Islet precursor cell (in vitro differentiated cells): ENCODE measurements at places on chromosomes 11 and 22.

DNA sequence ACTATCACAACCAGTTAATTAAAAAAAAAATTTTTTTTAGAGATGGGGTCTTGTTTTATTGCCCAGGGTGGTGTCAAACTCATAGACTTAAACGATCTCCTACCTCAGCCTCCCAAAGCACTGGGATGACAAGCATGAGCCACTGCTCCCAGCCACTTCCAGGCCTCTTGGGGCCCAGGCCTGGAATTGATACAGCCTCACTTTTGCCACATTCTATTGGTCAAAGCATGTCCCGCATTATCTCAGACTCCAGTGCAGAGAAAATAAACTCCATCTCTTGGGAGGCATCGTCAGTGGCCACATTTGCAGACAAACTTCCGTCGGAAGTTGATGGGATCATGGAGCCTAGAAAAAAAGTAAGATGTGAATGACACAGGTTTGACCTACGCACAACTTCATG, 9.4 kb upstream of the RASD2 start:
- no peak for DNase-seq

GRCh38 chr11:78536933-78537332, 37.7 kb downstream of the NARS2 start:
- DNase-seq, result no peak

- DNase-seq, result no peak
These were observed 329.0 kb downstream of the C11orf87 start for GRCh38 chr11:109750964-109751363.

DNA sequence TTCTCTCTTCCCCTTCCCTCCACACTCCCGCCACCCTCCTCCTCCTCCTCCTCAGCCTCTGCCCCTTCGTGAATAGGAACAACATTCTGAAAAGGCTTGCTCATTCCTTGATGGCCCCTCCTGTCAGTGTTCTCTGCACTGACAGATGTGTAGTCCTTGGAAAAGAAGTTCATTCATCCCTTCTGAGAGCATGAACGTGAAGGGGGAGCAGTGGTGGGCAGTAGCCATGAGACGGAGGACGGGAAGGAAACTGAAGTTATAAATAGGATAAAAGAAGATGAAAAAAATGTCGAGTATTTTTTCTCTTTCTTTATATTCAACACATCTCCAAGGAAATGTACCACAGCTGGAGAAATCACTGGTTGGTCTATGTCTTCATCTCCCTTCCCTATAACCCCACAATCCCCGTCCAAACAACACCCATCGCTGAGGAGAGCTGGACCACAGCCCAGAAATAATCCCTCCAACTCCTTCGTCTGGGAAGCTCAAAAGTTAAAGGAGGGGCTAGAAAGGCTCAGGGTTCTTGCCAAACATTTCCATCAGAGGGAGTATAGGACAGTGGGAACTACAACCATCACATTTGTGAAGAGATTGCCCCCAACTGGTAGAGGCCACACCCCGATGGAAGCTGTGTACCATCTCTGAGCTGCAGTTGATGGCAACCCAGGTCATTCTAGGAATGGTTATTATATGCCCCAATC, 33.5 kb downstream of the ETS1 start:
- DNase-seq, result no peak

DNA sequence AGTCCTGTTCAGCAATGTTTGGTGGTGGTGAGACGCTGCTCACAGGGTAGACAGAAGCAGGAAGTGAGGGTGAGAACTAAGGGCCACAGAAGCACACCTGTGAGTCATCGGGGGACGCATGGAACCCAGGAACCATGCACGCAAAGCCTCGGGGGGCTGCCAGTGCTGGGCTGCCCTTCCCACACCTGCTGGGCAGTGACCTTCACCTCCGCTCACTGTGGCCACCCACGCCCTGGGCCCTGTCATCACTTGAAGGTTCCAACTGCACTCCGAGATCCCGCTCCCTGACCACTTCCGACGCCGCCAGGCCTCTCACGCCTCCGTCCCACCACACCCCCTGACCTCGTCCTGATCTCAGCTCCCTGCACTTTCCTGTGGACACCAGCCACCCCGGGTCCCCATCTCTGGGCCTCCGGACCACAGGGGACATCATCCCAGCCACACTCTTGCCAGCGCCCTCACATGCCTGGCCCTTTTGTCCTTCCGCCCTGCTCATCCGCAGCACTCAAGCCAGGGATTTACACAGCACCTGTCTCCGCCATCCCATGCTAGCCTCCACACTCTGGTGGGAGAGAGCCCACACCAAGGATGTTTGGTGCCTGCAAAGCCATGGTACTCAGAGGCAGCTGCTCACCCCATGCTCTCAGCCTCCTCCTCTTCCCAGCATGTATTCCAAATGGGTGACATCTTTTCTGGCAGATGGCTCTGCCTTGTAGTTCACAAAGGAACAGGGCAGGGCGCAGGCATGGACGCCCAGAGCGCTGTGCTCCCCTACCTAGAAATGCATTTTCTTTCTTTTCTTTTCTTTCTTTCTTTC, 23.1 kb upstream of the ATXN10 start:
- DNase-seq, result no peak

- no peak for DNase-seq
These were observed 67.7 kb upstream of the PPP6R3 start for GRCh38 chr11:68392822-68393221.

- DNase-seq, result no peak
These were observed 1.7 kb upstream of the UCP3 start for GRCh38 chr11:74010306-74011300.

DNA sequence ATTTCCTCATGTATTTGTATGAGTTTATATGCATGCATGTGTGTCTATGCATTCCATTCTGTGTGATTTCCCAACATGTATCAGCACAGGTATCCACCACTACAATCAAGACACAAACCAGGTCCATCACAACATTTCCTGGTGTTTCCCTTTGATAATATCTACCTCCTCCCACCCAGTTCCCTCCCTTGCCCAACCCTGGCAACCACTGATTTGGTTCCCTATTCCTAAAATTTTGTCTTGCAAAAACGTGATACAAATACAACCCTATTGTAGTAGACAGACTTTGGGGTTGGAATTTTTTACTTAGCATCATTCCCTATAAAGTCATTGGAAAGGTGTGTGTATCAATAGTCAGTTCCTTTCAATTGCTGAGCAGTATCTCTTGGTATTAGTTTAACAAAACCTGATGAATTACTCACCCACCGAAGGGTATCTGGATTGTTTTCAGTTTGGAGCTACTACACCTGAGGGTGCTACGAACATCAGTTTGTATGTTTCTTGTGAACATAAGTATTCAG, 51.8 kb upstream of the IGLL5 start:
- DNase-seq, result no peak

DNA sequence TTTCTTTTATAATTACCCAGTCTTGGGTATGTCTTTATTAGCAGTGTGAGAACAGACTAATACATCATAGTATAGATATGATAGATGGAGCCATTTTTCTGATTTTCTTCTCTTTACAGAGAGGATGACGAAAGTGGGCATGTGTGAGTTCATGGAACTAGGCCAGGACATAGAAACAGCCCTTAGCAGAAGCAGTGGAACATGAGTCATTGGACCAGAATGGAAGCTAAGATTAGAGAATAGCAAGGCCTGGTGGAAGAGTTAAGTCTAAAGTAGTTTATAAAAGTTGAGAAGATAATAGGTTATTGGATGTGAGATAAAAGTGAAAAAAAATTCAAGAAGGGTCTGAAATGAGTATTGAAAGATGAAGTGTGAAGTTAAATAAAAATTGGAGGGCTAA, 97.0 kb upstream of the MPPED2 start:
- DNase-seq, result no peak

GRCh38 chr11:92083123-92083522, 141.5 kb upstream of the FAT3 start:
- DNase-seq, result no peak

DNA sequence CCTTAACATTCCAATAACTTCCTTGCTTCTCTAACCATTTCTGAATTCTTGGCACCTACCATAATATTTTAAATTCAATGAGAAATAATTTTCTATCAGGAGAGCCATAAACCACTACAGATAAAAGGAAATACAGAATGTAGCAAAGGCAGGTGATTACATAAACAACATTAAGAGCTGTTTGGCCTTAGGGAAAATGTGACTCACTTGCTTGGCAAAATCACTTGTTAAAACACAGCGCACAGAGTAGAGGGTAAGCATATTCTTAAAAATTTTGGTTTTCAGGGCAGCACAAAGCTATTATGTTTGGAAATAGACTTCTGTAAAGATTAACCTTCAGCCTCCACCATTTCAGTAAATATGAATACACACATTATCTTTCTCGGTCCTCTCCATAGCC, 26.4 kb downstream of the IZUMO1R start:
- DNase-seq, result no peak

DNA sequence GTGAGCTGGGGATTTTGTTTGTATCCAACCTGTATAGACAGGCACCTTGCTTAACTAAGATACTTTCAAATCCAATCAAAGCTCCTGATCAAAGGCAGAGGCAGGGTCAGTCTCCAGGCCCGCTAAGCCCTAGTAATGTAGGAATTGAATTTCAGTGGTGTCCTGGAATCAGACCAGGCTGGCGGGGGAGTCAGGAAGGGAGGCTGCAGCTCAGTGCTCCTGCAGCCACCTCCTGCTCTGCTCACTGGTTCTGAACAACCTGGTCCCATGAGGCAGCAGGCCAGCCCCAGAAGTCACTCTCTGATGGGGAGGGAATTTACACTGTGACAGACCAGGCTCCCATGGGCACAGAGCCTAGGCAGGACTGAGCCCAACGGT, 38.5 kb upstream of the GALNT18 start:
- DNase-seq, result no peak

- DNase-seq, result peak; percentile 97
These were observed 63.9 kb downstream of the MYO7A start for GRCh38 chr11:77191823-77192495.

DNA sequence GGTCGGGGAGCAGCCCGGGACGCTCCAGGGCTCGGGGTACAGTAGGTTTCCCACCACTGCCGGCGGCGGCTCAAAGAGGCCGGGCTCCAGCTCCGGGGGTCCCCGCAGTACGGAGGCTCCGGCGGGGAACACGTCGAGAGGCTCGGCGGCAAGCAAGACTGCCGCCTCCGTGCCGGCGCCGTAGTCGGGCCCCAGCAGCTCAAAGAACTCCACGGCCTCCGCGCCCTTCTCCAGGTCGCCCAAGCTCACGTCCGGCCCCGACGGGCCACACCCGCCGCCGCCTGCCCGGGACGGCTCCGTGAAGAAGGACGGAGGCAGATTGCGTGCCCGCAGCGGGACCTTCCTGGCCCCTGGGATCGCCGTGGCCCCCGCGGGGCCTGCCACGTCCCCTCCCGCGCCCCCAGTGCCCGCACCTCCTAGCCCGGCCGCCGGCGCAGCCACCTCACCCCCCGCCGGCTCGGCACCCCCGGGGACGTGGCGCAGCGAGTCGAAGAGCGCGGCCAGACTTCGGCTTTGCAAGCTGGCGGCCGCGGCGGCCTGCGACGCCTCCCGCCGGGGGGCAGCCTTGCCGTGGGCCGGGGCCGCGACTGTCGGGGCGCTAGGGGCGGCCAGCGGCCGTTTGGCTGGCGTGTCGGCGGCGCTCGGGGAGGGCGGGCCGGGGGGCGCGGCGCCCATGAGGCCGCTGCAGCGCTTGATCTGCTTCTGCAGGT, 775 bp downstream of the FAM181B start:
- no peak for DNase-seq

DNA sequence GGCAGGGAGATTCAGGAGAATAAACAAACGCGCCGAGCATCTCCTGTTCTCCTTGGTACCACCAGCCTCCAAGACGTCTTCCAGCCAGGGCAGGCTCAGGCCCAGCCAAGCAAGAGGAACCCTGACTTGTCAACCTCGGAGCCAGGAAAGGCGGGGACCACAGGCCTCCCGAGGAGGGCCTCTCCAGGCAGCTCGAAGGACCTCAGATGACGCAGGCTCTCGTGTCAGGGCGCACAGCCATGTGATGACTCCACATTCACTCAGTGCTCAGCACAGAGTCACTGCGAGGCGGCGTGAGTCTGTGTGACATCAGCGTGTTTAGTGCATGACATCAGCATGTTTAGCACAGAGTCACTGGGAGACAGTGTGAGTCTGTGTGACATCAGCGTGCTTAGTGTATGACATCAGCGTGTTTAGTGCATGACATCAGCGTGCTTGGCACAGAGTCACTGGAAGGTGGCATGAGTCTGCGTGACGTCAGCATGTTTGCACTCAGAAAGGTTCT, 241.4 kb downstream of the BRD1 start:
- peak; percentile 44 for DNase-seq

DNA sequence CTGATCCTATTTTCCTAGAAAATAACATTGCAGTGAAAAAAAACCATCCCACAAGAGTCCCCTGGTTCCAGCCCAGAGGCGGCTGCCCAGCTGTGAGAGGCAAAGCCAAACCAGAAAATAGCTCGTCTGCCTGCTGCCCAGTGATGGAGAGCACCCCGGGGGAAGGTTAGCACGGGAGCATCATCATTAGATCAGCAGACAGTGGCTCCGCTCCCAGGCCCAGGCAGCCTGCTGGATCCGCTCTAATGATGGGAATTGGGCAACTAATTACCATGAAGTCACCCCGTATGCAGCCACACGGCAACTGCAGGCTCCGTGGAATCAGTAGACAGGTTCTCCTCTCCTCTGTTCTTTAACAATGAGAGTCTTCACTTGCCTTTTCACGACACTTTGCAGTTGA, 17.1 kb upstream of the B3GAT1 start:
- DNase-seq, result no peak

- no peak for DNase-seq
These were observed 123.4 kb upstream of the OR9Q1 start for GRCh38 chr11:57900320-57900719.

DNA sequence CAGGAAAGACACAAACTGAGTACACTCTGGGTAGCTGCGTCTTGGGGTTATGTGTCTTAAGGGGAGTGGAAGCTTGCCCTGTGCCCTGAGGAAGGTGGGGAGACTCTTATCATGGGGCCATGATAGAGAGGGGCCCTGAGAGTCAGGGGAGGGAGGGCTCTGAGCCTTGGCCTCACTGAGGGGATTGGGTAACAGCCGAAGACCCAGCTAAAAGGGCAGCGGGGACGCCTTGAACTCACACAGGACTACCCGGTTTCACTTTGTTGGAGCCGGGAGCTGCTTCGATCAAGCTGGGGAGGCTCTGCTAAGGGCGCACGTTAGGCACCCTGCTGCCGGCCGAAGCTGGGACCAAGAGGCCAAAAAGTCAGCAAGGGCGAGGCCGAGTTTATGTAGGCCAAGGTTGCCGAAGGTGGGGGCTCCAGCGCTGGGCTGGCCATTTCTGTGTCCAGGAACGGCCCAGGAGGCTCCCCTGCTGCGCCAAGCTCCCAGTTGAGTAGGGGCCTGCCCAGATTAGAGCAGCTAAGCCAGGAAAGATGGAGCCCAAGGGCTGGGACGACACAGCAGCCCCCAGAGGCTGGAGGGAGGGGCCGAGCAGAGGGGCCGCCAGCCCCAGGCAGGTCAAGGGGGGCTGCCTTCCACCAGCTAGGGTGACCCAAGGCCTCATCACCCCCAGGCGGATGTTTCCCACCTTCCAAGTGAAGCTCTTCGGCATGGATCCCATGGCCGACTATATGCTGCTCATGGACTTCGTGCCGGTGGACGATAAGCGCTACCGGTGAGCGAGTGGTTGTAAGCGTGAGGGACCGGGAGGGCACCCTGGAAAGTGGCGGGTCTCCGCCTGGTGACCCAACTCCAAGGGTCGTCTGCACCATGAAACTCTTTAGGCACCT, 2.2 kb downstream of the TBX1 start:
- DNase-seq, result no peak

GRCh38 chr22:47113853-47114415, 351.5 kb downstream of the TBC1D22A start:
- DNase-seq, result no peak

- peak; percentile 62 for DNase-seq
These were observed 1.7 kb downstream of the ZBTB16 start for GRCh38 chr11:114061048-114061680.
